ENCODE measurements at places on chromosomes 1 and 21.

GRCh38 chr1:44862829-44863401 is 19.9 kb upstream of the PTCH2 start:
- no peak for DNase-seq

GRCh38 chr1:227390525-227390924 is 72.2 kb upstream of the CDC42BPA start:
- DNase-seq: no peak

GRCh38 chr1:68600049-68600661 is 103.3 kb upstream of the DEPDC1 start:
- DNase-seq: no peak

- DNase-seq: no peak
These were observed 58.3 kb upstream of the ANGPTL3 start for GRCh38 chr1:62539028-62539447.

DNA sequence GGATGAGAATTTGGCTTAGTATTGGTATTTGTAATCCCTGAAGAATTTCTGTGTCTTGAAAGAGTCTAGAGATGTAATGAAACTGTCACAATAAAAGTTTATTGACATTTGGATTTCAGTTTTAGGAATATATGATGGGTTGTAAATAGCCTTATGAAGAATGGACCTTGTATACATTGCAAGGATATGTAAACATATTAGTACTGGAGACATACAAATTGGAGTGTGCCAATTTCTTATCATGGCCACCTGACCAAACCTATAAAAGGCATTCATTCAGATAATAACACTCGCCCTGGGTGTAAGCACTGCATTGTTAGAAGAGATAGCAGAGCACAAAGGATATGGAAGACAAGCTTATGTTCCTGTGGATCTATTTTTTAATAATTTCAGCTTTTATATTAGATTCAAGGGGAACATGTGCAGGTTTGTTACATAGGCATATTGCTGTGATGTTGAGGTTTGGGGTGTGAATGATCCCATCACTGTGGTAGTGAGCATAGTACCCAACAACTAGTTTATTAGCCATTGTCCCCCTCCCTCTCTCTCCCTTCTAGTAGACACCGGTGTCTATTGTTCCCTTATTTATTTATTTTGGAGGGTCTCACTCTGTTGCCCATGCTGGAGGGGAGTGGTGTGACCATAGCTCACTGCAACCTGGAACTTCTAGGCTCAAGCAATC is 8.6 kb downstream of the S1PR1 start:
- DNase-seq: no peak

DNA sequence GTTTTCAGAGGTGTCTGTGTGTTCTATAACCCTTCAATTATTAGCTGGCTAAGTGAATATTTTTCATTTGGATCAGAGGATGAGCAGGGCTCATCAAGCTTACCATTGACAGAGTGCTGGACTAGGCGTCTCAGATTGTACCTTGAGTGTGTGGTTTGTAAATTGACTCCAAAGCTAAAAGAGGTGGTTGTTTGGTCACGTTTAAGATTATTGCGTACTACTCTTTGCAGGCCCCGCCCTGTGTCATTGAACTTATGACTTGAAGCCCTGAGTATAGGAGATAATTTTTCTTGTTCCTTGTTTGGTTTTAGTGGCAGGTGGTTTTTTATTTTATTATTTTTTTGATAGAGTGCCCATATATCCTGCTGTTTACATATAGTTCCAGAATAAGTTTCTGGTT is 17.7 kb downstream of the MRPS6 start:
- no peak for DNase-seq

- no peak for DNase-seq
These were observed 112.9 kb downstream of the APP start for GRCh38 chr21:26057477-26058170.

GRCh38 chr1:158509471-158510156 is 37.6 kb downstream of the OR10R2 start:
- DNase-seq: no peak
